Caki2 (cell line): ENCODE measurements at places on chromosomes 6 and 20.

DNA sequence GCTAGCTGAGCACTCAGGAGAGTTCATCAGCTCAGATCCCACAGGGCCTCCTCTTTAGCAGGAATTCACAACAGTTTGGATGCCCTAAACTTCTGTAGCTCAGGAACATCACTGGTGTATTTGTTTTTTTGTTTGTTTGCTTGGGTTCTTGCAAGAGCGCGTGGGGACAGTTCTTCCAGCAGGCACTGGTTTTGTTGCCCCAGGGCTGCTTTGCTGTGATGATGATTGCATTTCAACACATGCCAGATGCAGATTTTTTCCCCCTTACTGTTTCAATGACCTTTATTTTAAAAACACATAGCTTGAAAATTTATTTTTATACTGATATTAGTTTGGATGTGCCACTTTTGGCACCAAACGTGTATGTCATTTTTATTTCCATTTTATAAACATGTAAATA lies 77.1 kb downstream of the DHX35 start:
- DNase-seq = no peak

DNA sequence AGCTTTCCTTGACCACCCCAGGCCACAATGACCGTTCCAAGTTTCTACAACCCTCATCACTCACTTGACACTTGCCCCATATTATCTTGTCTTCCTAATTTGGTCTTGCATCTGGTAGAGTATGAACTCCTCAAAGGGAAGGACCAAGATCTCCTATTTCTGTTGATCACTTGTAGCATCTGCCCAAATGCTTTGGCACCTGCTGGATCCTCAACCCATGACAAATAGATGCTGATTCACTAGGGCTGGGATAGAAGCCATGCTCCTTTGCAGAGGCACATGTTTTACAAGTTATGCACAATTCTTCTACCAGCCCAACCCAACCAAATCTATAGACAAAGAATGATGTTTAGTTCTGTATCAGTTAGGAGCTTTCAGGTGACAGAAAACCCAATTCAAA lies 110.7 kb downstream of the UNC5CL start:
- no peak for DNase-seq

GRCh38 chr20:24590178-24590982 lies 121.0 kb downstream of the SYNDIG1 start:
- DNase-seq = no peak

DNA sequence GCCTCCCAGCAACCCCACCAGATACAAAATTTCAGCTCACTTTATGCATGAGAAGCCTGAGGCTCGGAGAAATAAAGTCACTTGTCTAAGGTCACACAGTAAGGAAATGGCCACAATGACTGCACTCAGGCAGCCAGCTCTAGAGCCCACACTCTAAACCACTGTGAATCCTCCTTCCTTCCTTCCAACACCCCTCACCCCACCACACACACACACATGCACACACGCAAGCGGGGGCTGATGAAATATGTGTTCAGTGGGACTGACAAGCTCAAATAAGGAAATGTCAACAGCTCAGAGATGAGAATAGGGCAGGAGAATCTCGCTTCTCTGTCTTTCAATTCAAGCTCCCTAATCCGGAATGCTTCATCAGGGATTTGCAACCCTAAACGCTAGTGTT lies 6.0 kb upstream of the BPIFA1 start:
- DNase-seq = no peak

- DNase-seq = no peak
These were observed 493.9 kb upstream of the MARCKS start for GRCh38 chr6:113363048-113363798.

DNA sequence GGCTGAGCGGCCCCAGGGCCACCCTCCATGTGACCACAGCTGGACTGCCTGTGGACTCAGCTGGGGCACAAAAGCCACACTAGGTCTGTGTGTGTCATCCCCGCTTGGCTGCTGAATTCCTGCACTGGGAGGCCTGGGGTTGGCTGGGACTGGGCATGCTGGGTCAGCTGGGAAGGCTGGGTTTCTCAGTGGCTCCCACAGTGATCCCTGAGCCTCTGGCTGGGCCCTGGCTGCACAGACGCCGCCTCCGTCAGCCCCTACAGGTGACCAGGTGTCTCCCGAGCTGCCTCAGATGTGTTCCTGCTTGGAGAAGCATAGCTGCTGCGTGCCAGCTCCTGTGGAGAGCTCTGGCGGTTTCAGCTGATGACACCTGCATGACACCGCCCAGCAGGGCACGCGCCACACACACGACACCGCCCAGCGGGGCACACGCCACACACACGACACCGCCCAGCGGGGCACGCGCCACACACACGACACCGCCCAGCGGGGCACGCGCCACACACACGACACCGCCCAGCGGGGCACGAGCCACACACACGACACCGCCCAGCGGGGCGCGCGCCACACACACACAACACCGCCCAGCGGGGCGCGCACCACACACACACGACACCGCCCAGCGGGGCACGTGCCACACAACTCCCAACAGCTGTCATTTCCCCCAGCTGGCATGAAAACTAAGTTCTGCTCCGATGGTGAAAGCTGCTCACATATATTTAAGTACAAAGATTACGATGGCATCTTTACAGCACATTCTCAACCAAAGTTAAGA lies 88.8 kb downstream of the TAF4 start:
- no peak for DNase-seq

DNA sequence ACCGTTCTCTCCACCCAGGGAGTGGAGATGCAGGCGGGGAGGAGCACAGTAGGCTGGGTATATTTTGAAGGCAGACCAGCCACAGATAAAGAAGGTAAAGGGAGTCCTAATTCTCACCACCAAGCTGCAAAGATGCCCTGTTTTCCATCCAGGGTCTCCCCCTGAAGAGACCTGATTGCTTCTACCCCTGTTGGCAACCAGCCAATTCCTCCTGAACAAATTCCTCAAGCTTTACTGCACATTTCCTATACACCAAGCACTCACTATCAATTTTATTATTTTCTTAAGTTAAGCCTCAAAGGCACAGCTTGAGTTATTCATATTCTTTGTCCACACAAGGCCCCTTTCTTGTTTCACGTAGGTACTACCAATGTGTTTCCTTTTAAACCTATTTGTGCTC lies 214.4 kb downstream of the EYA2 start:
- DNase-seq = no peak

DNA sequence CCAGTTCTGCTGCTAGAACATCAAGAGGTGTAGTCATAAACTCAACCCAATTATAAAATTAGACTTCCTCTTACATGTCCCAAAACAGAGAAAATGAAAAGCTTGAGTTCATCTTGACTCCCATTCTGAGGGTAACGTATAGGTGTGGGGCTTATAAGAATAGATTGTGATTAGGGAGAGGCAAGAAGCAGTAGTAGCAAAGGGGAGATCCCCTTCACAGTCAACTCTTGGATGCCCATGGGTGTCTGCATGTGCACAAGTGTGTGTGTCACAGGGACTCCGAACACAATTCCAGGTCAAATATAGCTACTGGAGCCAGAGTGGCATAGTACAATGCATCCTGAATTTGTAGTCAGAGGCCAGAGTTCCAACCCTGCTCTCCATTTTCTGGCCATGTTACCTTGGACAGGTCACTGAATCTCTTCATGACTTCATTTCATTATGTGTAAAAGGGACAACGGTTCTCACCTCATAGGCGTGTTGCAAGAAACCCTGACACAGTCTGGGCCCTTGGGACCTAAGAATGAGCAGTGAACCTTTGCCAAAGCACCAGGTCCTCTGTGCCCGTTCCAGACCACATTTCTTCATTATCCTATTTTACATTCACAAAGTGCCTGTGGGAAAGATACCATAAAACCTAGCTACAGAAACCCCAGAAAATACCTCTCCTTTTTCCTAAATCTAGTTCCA lies 11.8 kb downstream of the GSTA4 start:
- DNase-seq = no peak

- DNase-seq = no peak
These were observed 155.6 kb downstream of the CD83 start for GRCh38 chr6:14273191-14273590.

DNA sequence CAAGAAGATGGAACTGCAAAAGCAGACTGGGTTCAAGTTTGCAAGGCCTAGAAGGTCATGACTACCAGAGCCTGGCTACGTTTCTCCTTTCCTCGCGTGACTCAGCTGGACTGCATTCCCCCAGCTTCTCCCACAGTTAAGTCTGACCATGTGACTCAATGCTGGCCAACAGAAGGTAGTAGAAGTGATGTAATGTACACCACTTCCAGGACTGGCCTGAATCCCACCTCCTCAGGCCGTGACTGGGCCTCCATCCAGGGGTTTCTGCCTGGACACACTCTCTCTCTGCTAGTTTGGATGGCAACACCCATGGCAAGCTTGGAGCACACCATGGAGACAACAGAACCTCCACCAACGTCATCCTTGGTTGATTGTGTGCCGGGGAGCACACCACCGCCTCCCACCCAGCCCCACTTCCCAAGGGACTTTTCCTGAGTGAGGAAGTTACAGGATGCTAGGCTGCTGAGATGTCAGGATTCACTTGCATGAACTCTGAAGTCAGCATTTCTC lies 112.0 kb upstream of the CDYL start:
- no peak for DNase-seq

DNA sequence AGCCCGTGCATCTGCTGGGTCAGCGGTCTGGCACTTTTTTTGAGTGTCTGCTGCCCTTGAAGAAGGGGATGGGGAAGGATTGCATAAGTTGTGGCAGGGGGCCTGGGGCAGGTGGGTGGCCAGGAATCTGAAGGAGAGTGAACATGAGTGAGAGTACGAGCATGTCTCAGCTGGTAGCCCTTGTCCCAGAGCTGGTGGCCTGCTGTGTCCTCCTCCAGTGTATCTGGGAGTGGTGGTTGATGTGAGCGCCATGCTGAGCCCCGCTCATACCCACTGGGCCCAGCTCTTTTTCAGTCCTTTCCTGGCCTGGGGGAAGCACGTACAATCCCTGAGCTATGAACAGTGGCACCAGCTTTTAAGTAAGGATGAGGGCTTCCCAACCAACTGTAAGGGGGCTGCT lies 136.2 kb upstream of the AGPAT4 start:
- no peak for DNase-seq

DNA sequence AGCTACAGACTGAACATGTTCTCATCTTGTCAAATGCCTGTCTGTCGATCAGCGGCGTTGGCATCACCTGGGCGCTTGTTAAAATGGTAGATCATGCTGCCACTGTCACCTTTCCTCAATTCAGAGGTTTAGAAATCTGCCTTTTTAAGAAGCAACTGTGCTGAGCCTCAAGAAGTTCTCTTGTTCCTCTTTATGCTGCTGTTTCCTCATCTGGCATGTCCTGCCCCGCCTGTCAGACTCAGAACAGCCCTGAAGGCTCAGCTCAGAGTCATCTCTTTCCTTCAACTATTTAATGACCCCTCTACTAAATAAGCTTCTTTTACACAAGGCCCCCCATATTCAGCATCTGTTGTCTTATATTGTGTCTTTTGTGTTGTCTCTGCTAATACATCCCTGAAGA lies 368.2 kb downstream of the EPM2A start:
- no peak for DNase-seq

DNA sequence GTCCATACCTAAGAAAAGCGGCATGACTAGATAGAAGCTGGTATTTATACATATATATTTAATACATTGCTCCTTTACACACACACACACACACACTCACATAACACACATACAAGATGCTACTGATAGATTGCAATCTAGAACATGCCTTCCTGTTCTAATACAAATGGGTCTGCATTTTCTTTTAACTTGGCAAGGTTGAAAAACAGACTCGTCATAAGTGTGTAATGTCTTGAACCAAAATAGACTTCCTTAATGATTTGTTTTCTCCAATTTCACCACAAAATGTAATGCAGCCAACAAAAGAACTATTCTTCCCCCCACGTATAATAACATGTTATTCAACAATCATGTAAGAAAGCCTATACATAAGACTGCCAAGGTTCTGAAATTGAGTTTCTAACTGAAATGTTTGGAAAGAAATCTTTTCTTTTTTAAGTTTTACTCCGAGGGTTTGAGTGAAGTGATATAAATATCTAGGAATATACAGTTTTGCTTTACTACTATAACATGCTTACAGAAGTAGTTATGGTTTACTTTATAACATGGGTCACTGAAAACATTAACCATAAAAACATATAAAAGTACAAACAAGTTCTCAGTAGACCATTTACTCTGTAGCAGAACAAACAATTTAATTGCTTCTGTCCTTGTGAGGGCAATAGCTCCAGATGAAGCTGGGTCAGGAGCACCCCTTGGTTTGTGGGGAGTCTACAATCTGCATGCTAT lies 207.5 kb downstream of the FOXC1 start:
- DNase-seq = no peak

- no peak for DNase-seq
These were observed 254.2 kb downstream of the ERMARD start for GRCh38 chr6:170005665-170006064.

DNA sequence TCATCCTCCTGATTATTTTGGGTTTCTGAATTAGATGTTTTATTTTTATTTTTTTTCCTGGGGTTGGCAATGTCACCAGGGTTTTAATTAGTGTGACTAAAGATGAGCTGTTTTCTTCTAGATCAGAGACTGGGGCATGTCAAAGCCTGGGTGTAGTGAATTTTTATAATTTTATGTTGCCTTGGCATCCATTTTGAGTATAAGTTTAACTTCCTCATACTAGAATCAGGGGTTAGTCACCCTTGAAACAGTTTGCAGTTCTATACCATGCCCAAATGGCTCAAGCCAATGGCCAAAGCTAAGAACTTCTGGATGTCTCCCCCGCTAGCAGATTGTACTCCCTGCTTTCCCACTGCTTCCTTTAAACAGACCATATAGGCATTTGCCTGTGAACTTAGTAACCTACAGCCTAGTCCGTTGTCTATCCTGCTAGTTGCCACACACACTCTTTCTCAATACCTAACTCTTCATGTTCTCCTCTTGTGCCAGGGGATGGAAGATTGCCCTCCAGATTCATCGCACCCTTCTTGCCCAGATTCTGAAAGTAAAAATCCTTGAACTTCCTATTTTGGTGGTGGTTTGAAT lies 54.5 kb downstream of the KIAA0408 start:
- DNase-seq = no peak
